ENCODE measurements at places on chromosomes 12 and 14.

GRCh38 chr12:127280393-127281275 is 986.3 kb upstream of the TMEM132C start:
- no peak for DNase-seq

GRCh38 chr12:107973950-107974349 is 155.1 kb upstream of the WSCD2 start:
- no peak for DNase-seq

- no peak for DNase-seq
Measured at GRCh38 chr12:4809013-4809448, 88.8 kb downstream of the GALNT8 start.

DNA sequence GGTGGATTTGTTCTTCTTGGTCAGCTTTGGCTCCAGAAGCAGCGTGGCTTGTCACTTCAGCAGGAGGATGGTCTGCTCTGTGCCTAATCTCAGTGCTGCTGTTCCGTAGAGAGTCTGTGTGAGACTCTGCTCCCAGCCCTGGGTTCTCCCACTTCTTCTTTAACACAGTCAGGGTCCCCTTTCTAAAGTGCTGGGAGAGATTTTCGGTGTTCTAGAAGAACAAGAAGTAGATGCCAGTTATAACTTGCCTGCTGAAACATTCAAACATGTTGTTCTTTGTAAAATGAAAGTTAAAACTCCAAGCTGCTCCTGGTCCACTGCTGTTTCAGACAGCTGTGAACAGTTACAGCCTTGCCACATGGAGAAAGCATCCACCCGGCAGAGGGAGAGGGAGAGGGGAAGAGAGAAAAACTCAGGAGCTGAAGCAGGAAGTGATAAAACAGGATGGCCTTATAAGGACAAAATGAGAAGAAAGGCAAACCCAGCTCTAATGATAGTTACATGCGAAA is 55.2 kb upstream of the CERS5 start:
- peak; percentile 87 for DNase-seq

GRCh38 chr12:15831315-15831978 is 42.3 kb upstream of the EPS8 start:
- no peak for DNase-seq

DNA sequence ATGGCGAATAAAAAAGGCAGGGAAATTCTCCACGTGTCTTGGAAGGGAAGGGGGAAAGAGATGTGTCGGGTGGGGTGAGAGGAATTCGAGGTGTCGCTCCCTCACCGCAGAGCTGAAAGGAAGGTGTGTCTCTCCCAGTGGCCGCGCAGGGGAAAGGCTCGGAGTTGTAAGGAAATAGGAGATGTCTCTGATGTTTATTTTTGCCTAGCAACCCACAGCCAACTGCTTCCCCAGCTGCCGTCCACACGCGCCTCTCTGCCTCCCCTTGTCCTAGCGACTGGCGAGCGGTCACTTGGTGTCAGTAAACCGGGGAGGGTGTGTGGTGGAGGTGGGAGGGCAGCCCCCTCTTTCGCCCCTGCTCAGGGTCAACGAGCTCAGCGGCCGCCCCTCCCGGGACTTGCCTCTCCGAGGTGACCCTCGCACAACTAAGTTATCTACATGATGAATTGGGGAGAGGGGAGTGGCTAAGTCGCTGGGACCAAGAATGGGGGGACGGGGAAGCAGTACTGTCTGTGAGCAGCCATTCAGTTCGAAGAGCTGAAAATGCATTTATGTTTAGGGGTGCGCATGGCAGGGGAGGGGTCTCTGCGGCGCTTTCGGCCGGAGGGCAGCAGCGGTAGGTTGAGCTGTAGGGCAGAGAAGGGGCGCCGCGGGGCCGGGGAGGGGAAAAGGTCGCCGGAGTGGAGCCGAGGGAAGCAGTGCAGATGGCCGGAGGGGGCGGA is 585 bp upstream of the DYRK2 start:
- DNase-seq = peak; percentile 84

DNA sequence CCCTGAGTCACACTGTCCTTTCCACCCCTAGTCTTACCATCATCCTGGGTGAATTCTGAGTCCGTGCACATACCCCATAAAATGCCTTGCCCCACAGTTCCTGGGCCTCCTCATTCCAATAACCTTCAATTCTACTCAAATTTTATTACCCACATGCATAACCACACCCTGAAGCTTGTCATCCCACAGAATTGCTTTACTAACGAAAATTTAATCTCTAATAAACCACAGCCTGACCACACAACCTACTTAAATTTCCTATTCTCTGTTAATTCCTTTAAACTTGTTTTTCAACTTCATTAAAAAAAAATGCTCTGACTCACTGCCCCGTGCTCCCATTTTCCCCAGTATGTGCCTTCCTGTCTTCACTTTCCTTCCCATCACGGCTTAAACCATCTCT is 205.9 kb downstream of the PHLDA1 start:
- DNase-seq = peak; percentile 83

GRCh38 chr14:42877716-42878115 is 1271.0 kb downstream of the LRFN5 start:
- no peak for DNase-seq

DNA sequence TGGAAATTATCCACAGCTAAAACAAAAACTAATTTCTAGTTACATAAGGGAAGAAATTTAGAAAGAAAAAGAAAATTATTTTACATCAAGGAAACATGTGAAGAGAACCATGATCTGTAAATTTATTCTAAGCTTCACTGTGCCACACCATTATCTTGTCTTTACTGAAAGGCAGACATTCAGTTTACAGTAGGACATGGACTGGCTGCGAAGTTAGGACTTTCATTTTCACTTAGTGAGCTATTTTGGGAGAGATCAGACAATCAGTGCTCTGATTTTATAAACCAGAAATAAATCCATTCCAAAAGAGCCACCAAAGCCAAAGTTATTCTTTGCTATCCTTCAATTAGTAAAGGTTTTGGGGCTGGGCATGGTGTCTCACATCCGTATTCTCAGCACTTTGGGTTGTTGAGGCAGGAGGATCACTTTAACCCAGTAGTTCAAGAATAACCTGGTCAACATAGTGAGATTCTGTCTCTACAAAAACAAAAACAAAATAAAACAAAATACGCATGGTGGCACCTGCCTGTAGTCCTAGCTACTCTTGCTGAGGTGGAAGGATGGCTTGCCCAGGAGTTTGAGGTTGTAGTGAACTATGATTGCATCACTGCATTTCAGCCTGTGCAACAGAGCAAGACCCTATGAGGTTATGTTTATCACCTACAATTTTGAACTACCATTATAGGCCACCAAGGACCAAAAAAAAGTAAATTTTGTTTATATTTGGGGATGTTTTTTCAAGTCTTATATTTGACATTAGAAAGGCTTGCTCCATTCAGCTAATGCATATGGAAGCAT is 1084.8 kb upstream of the ATXN7L3B start:
- DNase-seq = peak; percentile 24

DNA sequence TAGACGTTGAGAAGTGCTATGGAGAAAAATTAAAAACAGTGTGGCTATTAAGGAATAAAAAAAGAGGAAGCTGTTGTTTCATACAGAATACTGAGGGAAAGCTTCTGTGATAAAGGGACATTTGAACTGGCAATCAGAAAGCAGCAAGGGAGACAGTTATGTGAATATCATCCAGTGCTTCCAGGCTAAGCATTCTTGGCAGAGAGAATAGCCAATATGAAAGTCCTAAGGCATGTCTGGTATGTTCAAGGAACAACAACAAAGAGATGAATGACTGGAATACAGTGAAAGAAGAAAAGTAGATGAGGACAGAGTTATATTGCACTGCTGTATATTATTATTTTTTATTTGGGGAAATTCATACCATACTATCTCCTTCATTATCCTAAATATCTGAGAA is 23.9 kb downstream of the SCAF11 start:
- peak; percentile 84 for DNase-seq

- DNase-seq = no peak
Measured at GRCh38 chr12:121600702-121601336, 20.0 kb upstream of the KDM2B start.

DNA sequence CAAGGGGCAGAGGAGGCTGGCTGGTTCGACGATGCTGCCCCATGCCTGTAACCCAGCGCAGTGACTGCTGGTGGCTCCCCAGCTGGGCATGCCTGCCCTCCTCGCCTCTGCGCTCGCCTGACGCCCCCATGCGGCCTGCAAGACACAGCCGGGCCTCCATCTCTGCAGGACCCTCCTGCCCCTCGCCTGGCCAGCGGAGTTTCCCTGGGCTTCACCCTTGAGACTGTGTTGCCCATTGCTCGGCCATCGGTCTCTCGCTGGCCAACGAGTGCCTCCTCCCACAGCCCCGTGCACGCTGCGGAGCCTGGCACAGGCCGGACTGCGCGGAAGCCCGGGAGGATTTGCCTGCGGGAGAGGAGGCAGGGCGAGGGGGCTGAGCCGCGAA is 17.6 kb downstream of the ASPG start:
- no peak for DNase-seq

- no peak for DNase-seq
Measured at GRCh38 chr14:65206448-65207096, 104.3 kb upstream of the MAX start.

- DNase-seq = no peak
Measured at GRCh38 chr12:52805000-52805399, 8.9 kb downstream of the KRT4 start.

- DNase-seq = no peak
Measured at GRCh38 chr12:121748571-121749265, 36.2 kb downstream of the TMEM120B start.

DNA sequence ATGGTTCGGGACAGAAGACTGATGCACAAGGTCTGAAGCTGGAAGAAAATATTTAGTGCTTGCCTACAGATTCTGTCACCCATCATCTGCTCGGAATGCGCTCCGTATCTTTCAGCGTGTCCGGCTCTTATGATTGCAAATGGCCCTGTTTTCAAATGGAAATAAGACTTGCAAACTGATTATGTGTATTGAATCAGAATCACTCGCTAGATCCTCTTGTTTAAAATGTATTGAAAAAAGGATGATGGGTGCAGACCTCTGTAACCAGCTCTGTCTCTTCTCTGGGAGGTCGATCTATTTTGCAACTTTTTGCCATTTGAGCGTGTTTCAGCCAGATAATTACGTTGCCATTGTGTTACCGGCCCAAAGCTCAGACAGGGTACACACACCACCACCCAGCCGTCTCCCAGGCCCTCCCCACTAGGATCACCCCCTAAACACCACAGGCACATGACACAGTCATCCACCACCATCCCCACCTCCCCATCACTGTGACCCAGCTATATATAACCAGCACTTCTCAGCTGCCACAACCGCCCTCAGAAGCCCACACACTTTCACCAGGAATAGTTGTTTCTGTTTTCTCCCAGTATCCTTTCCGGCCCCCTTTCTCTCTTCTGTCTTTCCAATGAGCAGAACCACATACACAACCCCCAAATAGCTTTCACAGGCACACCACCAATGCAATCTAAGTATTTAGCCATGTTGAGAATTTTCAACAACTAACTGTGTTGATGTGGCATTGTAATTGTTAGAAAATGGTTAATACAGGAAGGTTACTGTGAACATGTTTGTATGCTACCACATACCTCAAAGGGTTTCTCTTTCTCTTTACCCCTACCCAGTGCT is 10.7 kb downstream of the NKX2-1 start:
- no peak for DNase-seq

GRCh38 chr12:2084553-2085296 is 31.9 kb downstream of the CACNA1C start:
- no peak for DNase-seq

DNA sequence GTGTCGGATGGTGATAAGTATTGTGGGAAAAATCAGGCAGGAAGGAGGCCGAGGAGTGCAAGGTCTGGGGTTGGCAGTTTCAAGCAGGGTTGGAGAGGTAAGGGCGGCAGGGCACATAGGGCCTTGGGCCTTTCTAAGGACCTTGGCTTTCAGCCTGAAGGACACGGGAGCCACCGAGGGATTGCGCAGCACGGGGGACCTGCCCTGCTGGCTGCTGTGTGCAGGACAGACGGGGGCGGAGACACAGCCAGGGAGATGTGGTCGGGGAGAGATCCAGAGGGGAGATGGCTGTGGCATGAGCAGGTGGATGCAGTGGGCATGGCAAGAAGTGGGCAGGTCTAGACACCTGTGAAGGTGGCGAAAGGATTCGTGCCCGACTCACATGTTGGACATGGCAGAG is 14.7 kb downstream of the OTUB2 start:
- DNase-seq = no peak

DNA sequence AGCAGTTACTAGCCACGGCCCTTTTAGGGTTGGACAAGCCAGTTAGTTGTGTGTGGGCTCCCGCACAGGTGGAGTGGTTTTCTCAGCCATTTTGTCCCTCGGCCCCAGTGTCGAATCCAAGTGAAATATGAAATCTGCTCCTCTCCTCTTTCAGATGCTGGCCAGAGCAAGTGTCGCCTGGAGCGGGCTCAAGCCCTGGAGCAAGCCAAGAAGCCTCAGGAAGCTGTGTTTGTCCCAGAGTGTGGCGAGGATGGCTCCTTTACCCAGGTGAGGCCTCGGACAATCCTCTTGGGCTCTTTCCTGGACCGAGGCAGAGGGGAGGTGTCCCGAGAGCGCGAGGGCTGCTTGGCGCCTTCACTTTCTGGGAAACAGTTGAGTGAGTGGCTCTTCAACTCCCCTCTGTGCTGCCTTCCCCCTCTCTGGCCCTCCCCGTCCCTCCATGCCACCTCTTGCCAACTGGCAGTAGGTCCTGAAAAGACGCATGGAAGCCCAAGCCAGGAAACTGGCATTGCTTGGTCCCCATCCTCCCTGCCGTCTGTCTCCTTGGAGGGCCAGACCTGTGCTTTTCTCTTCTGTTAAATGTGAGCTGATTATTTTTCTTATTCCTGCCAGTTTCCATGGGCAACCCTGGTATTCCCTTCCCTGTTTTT is 74.2 kb downstream of the SMOC1 start:
- DNase-seq = no peak

DNA sequence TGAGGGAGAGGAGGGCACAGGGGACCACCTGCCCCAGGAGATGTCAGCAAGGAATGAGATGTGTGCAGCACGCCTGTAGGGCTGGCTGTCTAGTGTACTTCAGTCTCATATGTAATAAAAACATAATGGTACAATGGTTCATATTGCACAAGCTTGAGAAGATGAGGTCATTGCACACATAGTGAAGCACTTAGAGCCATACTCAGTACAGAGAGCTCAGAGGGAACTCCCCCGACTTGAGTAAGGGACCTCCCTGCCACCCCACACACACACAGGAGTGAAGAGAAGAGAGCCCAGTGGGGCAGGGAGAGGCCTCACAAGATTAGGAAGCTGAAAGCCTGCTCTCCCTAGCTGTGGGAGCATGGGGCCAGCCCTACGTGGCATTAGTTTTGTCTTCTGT is 61.5 kb downstream of the SLC6A12 start:
- DNase-seq = no peak

DNA sequence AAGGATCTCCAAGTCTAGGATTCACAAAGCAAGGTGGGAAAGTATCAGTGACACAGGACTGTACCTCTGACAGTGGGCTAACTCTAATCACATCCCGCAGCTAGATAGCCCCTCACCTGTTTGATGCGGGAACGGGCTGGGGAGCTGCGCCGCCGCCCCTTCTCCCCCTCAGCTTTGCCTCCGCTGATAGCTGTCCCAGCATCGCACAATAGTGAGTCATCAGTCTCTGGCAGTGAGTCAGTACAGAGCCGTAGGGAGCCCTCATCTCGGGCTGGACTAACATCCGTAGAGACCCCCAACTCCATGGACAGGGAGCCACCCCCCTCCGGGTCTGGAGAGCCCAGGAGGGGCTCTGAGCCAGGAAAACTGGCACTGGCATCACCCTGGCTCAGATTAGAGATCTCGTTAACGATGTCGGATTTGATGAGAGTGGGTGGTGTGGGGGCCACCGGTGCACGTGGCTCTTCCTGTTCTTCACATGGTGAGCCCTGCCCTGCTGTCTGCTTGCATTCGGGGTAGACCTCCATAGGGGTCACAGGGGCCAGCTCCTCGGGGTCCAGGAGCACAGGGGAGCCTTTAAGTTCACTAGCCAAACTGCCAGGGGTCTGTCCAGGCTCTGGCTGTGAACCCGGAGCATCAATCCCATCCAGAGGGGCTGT is 10.9 kb downstream of the KMT2D start:
- DNase-seq = no peak

Data from foreskin melanocyte (primary cell).